ENCODE measurements at places on chromosomes 12 and 14. TPM values are rescaled to one million over a fixed set of nuclear protein-coding genes. Genes with fewer than 3 reads are reported as not detected.

- no peaks in the 10 kb centered on the region for H3K36me3 ChIP-seq
- H3K4me1 ChIP-seq, result peaks cover 18% of the 10 kb centered on the region
- no peak for DNase-seq
- H3K27ac ChIP-seq, result no peak overlapping the region
Observed at GRCh38 chr14:103408491-103409155, 23.4 kb downstream of the MARK3 start.

GRCh38 chr14:71143381-71144290, 236.4 kb downstream of the PCNX1 start:
- no peak overlapping the region for H3K27ac ChIP-seq
- DNase-seq, result no peak
- peaks cover 1% of the 10 kb centered on the region for H3K4me1 ChIP-seq
- H3K36me3 ChIP-seq, result peaks cover 5% of the 10 kb centered on the region
- no peak overlapping the region for H3K4me3 ChIP-seq
- H3K27me3 ChIP-seq, result peaks cover 3% of the 10 kb centered on the region

GRCh38 chr14:101481557-101481956, 79.7 kb upstream of the DIO3 start:
- DNase-seq, result no peak
- peak overlapping the region; percentile 94 for H3K27ac ChIP-seq
- H3K4me1 ChIP-seq, result peaks cover 25% of the 10 kb centered on the region
- peaks cover 6% of the 10 kb centered on the region for H3K36me3 ChIP-seq
- H3K27me3 ChIP-seq, result peaks cover 7% of the 10 kb centered on the region

DNA sequence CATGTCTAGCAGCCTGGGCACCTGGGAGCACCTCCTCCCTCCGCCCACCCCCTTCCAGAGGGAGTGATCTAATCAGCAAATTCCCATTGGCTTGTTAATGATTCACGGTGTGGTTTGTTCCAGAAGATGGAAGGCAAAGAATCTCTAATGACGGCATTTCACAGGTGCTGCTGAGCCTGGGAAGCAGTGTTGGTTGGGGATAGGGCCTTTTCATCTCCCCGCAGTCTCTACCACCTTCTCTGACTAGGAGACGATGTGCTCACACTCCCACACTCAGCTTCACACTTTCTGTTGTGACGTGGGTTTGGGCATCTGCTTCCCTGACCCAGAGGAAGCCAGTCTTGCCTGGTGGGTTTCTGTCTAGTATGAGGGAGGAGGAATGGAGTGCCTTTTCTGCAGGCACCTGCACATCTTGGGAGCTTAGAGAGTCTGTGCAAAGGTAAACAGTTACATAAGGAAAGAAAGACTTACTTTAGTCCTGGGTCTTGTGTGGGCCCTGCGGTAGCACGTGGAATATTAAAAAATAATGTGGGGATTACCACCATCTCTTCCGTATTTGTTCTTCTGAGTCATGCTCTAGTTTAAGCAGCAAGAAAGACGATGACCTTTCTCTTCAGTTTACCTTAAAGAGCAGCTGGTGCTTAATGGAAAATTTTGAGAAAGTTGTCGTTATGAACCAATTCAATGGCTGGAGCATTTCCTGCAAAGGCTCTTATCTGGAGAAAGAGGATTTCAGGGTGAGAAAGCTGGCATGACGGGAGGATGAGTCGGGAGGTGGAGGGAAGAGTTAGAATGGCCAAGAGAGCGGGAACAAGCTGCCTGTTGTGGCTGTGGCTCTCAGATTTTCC, 70.6 kb upstream of the ARHGAP5 start:
- H3K27ac ChIP-seq, result no peak overlapping the region
- H3K4me3 ChIP-seq, result no peak overlapping the region
- no peaks in the 10 kb centered on the region for H3K36me3 ChIP-seq
- peaks cover 8% of the 10 kb centered on the region for H3K4me1 ChIP-seq

GRCh38 chr14:28142400-28143015, 624.1 kb upstream of the FOXG1 start:
- peak overlapping the region; percentile 76 for H3K27ac ChIP-seq
- H3K4me1 ChIP-seq, result peaks cover 32% of the 10 kb centered on the region

DNA sequence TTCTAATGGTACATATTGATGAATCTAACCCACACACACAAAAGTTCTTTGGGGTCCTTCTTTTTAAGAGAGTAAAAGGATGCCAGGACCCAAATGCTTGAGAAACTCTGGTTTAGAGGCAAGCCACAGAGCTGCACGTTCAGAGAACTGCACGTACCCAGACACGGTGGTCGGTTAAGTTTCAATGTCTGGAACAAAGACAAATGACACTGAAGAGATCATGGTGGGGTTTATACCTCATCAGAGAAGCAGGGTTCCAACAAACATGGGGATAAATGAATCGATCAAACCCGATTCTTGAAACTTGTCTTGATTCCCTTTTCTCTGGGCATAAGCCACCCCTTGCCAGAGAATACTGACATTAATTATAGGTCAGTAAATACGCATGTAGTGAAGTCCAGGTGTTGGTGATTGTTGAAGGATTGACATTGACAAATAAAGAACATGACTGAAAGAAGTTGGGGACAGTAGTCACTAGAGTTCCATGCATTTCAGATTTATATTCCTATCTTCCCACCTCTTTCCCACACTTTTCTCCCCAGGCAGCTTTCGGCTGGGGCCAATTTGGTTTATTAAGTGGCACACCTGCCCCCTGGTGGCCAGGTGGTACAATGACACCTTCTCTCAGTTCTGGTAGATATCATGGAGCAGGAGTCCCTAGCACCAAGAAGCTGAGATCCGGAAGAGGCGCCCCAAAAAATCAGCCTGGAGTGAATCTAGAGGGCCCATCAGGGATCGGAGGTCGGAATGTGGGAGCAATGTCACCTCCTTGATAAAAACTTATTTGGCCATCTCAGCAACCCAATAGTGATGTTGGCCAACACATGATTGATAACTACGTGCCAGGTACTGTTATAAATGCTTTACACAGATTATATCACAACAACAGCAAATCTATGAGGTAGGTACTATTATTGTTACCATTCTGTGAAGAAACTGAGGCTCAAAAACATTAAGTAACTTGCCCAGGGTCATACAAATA, 17.8 kb upstream of the HDAC7 start:
- H3K4me3 ChIP-seq, result no peak overlapping the region
- peaks cover 5% of the 10 kb centered on the region for H3K4me1 ChIP-seq
- H3K27me3 ChIP-seq, result peaks cover 3% of the 10 kb centered on the region
- H3K27ac ChIP-seq, result no peak overlapping the region
- peak; percentile 52 for DNase-seq

DNA sequence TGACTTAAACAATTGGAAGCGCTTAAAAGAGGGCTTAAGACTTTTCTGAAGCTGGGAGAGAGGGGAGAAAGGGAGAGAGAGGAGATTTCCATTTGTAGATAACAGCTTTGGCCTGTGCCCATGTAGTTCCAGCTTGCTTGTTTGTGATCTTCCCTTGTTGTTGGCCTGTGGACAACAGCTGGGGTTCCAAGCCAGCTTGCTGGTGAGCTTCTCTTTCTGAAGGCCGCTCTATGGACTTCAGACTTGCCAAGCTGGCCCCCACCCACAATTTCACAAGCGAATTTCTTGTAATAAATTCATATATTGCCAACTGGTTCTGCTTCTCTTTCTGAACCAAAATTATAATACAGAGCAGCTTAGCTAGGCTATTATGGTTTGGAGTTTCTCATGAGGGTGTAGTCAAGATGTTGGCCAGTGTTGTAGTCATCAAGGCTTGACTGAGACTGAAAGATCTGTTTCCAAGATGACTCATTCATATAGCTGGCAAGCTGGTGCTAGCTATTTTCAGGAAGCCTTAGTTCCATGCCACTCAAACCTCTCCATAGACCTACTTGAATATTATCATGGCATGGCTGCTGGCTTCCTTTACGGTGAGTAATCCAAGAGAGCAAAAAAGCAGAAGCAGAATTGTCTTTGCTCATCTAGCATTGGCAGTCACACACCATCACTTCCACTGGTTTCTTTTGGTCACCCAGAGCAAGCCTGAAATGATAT, 89.4 kb downstream of the ATP23 start:
- no peak for DNase-seq
- H3K27ac ChIP-seq, result no peak overlapping the region
- no peaks in the 10 kb centered on the region for H3K4me1 ChIP-seq

- DNase-seq, result no peak
- H3K27ac ChIP-seq, result no peak overlapping the region
- H3K27me3 ChIP-seq, result peaks cover 3% of the 10 kb centered on the region
- H3K4me3 ChIP-seq, result no peak overlapping the region
- H3K36me3 ChIP-seq, result no peaks in the 10 kb centered on the region
Observed at GRCh38 chr14:23631234-23631633, 4.9 kb upstream of the DHRS2 start.

- no peak overlapping the region for H3K4me3 ChIP-seq
- H3K36me3 ChIP-seq, result no peaks in the 10 kb centered on the region
- DNase-seq, result no peak
- H3K4me1 ChIP-seq, result peaks cover 30% of the 10 kb centered on the region
- no peaks in the 10 kb centered on the region for H3K27me3 ChIP-seq
Observed at GRCh38 chr12:46771268-46771827, 54.4 kb downstream of the SLC38A4 start.

- peaks cover 4% of the 10 kb centered on the region for H3K36me3 ChIP-seq
- H3K4me1 ChIP-seq, result peaks cover 30% of the 10 kb centered on the region
- H3K27me3 ChIP-seq, result peaks cover 21% of the 10 kb centered on the region
- H3K27ac ChIP-seq, result peak overlapping the region; percentile 17
Observed at GRCh38 chr12:124537525-124538193, 29.8 kb downstream of the NCOR2 start.

GRCh38 chr12:111398530-111398929, 7.2 kb upstream of the SH2B3 start:
- no peak overlapping the region for H3K4me3 ChIP-seq
- peaks cover 4% of the 10 kb centered on the region for H3K4me1 ChIP-seq
- peaks cover 5% of the 10 kb centered on the region for H3K27me3 ChIP-seq
- no peaks in the 10 kb centered on the region for H3K36me3 ChIP-seq
- H3K27ac ChIP-seq, result no peak overlapping the region

DNA sequence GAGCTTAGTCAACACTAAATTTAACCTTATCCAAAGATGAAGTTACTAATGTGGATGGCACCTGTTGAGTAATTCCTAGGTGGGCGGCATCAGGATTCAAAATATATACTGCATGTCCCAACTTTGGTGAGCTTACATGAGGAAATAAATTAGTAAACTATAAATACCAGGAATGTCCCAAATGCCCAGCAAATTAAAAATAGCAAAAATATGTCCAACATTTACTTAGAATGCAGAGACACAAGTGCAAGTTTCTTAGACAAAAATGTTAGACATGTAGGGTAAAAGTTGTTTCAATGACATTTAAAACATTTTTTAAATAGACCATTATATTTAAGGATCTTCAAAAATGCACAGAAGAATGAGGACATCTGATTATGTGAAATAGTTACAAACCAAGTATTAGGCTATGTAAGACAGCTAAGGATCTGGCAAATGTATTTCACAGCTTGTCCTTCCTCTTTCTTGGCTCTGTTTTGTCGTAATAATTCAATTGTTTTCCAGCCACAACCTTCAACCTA, 115.9 kb downstream of the NAV3 start:
- no peak overlapping the region for H3K27ac ChIP-seq
- no peaks in the 10 kb centered on the region for H3K36me3 ChIP-seq
- H3K4me3 ChIP-seq, result no peak overlapping the region
- DNase-seq, result no peak
- no peaks in the 10 kb centered on the region for H3K4me1 ChIP-seq

GRCh38 chr12:26791301-26791791, 41.6 kb downstream of the ITPR2 start:
- H3K4me3 ChIP-seq, result no peak overlapping the region
- H3K27ac ChIP-seq, result no peak overlapping the region
- H3K4me1 ChIP-seq, result peaks cover 8% of the 10 kb centered on the region
- no peaks in the 10 kb centered on the region for H3K36me3 ChIP-seq

The ANO2 gene
- total RNA-seq, result not detected

The SMCO2 gene
- total RNA-seq, result not detected

The GPR68 gene
- total RNA-seq, result not detected

The RNF212B gene
- total RNA-seq, result not detected

The HCAR2 gene
- not detected for total RNA-seq

The SLC6A13 gene
- total RNA-seq, result 0.91 TPM

All from glutamatergic neuron (in vitro differentiated cells).